ENCODE measurements at places on chromosomes 7 and 10.

- no peak for DNase-seq
Observed at GRCh38 chr7:80047856-80048459, 86.7 kb upstream of the GNAI1 start.

GRCh38 chr7:50595491-50596102 lies 30.4 kb upstream of the DDC start:
- no peak for DNase-seq

- no peak for DNase-seq
Observed at GRCh38 chr7:37425498-37425897, 23.2 kb downstream of the ELMO1 start.

DNA sequence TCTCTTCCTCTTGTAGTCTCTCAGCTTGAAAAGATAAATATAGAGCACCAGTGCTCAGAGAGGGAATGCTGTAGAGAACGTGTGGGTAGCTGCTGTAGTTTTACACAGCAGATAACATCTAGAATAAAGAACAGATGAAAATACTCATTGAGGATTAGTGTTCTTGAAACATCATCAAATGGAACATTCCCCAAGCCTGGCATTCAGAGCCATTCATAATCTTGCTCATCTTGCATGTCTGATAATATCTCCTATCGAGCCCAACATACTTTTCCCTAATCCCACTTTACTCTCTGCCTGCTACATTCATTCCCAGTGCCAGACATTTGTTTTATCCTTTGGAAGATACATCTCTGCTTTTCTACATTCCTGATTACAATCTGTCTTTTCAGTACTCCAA lies 35.2 kb downstream of the MCU start:
- DNase-seq, result no peak

DNA sequence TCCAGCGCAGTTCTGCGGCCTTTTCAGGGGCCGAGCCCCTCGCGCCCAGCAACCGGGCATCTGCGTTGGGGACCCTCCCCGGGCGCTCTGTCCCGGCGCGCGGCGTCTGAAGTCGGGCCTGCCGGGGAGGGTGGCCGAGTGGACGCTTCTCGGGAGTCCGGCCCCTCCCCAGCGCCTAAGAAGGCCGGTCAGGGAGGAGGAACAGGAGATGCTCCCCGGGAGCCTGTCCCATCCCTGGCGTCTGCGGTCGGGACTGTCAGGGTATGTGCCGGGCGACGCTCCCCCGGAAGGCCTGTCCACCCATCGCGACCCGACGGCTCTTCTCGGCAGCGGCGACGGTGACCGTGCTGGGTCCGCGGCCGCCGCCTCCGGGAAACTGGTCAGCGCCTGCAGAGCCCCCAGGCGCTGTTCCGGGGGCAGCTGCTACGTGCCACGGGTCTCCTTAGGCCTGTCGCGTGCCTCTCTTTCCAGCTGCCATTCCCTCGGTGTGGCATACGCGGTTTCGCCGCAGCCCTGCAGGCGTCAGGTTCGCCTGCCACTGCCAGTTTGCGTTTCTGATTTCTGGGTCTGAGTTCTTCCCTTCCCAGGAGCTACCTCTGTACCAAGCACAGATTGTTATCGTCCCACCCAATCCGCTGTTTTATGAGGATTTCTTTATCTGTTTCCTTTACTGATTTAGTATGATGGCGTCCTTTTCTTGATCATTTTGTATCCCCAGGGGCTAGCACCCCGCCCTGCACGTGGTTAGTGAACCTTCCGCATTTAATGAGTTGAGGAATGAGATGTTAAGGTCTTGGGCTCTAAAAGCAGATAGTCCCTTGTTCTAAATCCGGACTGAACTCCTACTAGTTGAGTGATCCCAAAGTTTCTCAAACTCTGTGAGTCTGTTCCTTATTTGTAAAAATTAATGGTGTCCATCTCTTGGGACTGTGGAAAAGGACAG lies 782 bp downstream of the IFIT5 start:
- peak; percentile 16 for DNase-seq

DNA sequence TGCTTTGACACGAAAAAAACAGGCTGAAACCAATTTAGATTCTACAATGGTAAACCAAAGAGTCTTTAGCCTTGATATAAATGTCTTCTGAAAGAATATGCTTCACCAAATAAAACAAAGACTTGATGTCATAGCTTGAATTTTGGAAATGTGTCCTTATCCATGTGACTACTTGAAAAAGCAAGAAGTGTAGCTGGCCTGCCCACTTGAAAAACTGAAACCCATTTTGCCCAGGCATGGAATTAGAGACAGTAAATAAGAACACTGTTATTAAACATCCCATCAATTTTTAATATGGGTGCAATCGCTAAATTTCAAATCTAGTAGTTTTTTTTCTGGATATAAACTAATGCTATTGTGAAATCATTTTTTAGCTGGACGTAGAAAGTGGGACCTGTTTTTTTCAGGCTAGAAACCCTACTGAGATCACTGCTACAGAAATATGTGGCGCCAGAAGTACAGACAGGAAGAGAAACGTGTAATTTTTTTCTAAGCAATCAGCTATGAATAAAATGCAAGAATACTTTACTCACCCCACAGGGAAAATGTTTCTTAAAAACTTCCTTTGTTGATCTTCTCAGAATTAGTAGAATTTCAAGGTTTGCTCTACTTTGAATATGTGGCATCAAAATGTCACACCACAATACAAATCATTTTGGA lies 56.7 kb downstream of the PIP4K2A start:
- DNase-seq, result no peak

DNA sequence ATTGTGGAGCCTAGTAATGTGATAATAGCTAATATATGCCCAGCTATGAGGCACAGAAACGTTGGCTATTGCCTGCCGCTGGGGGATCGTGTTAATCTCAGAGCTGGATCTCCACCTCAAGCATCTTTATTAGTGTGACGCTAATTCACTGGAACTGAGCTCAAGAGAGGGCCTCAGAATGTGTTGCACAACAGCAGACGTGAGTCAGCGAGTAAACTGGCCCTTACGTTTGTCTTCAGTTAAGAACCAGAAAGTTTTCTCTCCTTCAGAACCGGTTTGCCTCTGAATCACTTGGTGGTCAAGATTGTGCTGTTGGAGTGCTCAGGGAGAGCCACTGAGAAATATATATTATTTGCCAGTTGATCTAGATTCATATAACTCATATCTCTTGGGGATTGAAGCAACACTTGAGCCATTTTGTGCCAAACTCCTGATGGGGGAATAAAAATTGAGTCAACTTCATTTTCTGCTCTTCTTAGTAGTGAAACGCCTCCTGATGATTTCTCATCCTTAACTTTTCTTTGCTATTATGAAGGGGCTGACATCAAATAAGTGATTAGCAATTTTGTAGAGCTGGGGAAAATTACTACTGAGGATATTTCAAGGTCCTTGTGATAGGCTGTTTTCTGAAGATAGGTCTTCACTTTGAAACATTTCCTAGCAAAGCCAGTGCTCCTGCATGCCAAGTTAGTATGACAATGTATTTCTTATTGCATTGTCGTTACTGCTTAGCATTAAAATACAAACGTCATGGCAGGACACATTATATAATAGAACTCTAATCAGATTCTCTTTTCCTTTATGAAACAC lies 22.3 kb downstream of the BZW2 start:
- DNase-seq, result no peak

DNA sequence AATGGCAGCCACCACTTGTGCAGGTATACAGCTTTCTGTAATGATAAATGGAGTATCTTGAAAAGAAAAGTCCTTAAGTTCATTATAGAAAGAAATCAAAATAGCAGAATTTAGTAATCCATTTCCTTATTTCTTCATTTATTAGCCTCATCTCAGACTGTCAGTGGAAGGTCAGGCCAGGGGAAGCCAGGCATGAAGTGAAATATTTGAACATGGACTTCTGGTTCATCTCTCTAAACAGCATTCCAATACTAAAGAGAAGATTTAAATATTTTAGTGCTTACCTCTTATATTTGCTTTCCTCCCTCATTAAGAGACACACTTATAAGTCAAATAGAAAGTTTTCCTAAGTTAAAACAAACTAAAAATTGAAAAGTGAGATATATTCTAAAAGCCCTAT lies 26.8 kb downstream of the TRDMT1 start:
- no peak for DNase-seq

DNA sequence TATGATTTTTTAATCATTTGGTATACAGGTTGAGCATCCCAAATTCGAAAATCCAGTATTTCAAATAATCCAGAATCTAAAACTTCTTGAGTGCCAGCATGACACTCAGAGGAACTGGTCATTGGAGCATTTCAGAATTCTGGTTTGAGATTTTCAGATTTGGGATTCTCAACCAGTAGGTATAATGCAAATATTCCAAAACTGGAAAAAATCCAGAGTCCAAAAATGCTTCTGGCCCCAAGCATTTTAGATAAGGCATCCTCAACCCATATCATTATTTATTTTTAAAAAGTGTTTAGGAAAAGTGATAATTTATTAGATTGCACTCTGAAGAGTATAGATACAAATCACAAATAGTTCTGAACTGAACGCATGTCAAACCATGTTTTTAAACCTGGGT lies 120.7 kb downstream of the VPS50 start:
- DNase-seq, result no peak

- no peak for DNase-seq
Observed at GRCh38 chr10:110267276-110267675, 37.4 kb downstream of the SMNDC1 start.

GRCh38 chr10:130037169-130037661 lies 73.1 kb upstream of the EBF3 start:
- DNase-seq, result no peak

GRCh38 chr10:60009276-60009675 lies 102.9 kb upstream of the CCDC6 start:
- no peak for DNase-seq

DNA sequence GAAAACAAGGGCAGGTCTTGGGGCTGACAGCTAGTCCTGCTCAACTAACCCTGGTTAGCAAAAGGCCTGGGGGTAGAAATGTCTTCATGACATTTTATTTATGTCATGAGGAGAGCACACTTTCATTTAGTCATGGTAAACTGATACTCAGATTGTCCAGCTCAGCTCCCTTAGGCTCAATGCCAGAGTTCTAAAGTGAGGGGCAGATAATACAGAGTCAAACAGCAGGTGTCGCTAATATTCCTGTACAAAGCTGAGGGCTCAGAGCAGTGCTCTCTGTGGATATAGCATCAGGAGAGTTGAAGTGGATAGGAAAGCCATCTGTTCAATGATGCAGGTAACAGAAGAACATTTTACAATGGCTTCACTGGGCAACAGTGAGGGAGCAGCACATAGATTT lies 26.8 kb upstream of the CALCR start:
- no peak for DNase-seq

DNA sequence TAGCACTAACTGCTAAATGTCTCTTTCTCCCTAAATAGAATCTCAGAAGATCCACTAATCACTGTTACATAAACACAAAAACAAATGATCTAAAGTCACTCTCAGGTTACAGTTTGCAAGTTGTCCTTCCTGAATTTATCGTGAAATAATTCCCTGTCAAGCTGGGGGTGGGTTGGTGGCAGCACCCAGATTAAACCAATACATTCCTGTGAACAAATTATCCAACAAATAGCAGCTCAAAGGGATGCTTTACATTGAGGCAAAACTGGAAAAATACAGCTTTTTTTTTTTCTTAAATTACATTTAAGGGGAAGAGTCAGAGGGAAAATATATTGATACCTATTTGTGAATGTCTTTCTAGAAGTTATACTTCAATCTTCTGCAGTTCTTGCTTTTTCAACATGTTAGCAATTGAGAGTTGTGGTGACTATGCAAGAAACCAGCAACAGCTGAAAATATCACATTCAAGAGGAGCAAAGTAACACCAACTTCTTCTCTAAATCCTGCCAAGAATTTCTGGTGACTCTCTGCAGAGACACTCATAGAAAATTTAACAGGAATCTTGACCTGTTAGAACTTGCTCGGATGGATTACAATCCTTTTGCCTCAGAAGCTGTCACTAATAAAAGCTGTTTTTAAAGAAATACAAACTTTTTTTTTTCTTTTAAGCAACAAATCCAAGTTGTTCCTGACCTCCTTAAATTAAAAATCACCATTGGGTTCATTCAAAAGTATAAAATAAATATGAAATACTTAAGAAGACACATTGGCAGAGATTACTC lies 18.9 kb downstream of the LMOD2 start:
- no peak for DNase-seq

DNA sequence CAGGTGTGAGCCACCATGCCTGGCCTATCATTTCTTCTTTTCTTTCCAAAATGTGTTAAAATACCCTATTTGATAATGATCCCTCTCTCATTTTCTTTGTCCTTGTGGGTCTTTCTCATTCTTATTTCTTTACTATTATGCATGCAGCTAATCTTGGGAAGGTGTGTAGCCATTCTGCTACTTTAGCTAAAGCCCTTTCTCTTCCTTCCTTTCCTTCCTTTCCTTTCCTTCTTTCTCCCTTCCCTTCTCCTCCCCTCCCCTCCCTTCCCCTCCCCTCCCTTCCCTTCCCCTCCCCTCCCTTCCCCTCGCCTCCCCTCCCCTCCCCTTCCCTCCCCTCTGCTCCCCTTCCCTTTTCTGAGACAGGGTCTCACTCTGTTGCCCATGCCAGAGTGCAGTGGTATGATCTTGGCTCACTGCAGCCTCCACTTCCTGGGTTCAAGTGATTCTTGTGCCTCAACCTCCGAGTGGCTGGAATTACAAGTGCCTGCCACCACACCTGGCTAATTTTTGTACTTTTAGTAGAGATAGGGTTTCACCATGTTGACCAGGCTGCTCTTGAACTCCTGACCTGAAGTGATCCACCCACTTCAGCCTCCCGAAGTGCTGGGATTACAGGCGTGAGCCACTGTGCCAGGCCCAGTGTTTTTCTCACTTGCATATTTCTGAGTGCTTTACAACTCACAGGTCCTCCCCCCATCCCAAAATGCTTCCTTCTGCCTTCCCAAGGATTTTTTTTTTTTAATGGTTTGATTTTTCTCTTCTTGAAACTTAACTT lies 42.3 kb downstream of the HIP1 start:
- DNase-seq, result no peak

Measured in stimulated activated CD4-positive, alpha-beta T cell treated with anti-CD3 and anti-CD28 coated beads, Interleukin-1b, Interleukin-23, amount 100 ng/mL, for 4 hours (primary cell).